RCC 7860 (cell line): ENCODE measurements at places on chromosomes 4 and X.

- no peak for DNase-seq
These were observed 47.4 kb upstream of the MND1 start for GRCh38 chr4:153297116-153297515.

- no peak for DNase-seq
These were observed 86.5 kb downstream of the MAGED4 start for GRCh38 chrX:52271206-52271605.

GRCh38 chr4:152010710-152011079, 249.9 kb upstream of the GATB start:
- DNase-seq: no peak

DNA sequence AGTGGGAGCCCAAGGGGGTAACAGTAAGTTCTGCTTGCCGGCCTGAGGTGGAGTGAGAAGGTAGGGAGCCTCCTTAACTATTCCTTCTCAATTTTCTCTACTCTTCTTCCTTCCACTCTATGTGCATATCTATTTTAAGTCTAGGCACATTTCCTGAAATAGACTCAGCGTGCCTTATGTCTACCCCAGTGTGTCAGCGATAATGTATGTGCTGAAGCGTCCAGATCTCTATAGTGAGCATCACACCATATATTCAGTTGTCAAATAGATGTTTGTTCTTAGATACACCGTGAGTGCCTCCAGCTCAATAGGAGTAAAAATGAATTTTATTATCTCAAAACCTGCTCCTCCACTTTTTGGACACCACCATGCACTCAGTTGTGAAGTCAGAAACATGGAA, 51.5 kb upstream of the RAB33B start:
- no peak for DNase-seq

DNA sequence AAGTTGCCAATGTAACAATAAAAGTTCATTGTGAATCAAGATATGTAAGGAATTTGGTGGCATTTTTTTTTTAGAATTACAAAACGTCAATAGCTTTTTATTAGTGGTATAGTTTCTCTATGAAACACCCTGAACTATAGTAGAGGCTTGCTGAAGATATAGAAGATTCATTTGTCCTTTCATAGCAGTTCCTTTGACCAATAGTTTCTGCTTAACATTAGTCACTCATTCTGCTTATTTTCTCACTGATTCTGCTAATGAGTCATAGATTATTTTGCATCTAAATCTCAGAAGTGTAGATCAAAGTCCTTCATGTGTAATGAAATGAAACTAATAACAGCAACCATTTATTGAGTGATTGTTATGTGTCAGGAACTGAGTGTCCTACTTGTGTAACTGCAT, 205.0 kb upstream of the TET2 start:
- no peak for DNase-seq

GRCh38 chr4:123649250-123649644, 252.7 kb downstream of the SPRY1 start:
- no peak for DNase-seq

- peak; percentile 82 for DNase-seq
These were observed 105.0 kb upstream of the NR0B1 start for GRCh38 chrX:30414144-30414543.

- peak; percentile 42 for DNase-seq
These were observed 29.3 kb downstream of the ZNF827 start for GRCh38 chr4:145909281-145909715.

DNA sequence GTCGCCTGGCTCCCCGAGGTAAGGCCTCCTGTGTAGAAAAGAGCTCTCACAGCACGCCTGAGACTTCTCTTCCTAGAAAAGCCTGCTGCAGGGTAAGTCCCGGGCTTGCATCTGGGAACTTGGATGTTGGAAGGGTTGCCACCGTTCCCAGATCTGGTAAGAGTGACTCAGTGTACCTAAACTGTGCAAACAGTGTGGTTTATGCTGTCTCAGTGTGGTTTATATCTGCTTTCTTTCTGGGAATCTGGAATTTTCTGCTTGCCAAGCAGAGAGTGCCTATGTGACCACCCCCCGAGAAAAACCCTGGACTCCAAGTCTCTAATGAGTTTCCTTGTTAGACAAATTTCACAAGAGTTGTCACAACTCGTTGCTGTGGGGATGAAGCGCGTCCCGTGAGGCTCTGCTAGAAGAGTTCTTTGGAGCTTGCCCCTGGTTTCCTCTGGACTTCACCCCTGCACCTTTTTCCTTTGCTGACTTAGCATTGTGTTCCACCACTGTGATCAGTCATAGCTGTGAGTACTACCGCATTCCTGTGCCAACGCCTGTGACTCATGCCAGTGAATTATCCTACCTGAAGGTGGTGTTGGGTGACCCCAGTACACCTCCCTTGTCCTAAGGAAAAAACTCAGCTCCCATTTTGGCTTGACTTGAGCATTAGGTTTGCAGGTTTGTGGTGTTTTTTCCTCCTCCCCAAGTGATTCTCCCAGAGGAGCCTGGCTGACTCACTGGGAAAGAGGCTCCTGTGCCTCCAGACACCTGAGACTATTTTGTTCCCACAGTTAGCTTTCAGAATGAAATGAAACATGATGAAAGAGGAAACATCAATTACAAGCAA, 14.5 kb downstream of the SLC2A9 start:
- peak; percentile 95 for DNase-seq

- no peak for DNase-seq
These were observed 14.5 kb downstream of the ARHGAP24 start for GRCh38 chr4:85489273-85489981.

DNA sequence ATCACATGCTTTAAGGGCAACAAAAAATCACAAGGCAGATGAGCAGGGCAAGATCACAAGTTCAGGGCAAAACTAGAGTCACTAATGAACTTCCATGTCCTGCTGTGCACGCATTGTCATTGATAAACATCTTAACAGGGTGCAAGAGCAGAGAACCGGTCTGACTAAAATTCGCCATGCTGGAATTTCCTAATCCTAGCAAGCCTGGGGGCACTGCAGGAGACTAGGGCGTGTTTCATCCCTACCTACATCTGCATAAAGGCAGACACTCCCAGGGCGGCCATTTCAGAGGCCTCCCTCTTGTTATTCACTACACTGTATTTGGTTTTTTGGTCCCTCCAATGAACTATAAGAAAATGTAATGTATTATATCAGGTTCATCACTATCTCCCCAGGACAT, 203.6 kb downstream of the ARHGEF9 start:
- no peak for DNase-seq

- no peak for DNase-seq
These were observed 77.4 kb downstream of the PSAPL1 start for GRCh38 chr4:7357323-7357722.

- no peak for DNase-seq
These were observed 13.2 kb upstream of the IL13RA2 start for GRCh38 chrX:115030625-115031024.

- DNase-seq: no peak
These were observed 76.8 kb downstream of the DTHD1 start for GRCh38 chr4:36358173-36358572.

- no peak for DNase-seq
These were observed 64.9 kb upstream of the FRMPD3 start for GRCh38 chrX:107384397-107385105.

- no peak for DNase-seq
These were observed 17.4 kb downstream of the YY2 start for GRCh38 chrX:21873063-21873775.

DNA sequence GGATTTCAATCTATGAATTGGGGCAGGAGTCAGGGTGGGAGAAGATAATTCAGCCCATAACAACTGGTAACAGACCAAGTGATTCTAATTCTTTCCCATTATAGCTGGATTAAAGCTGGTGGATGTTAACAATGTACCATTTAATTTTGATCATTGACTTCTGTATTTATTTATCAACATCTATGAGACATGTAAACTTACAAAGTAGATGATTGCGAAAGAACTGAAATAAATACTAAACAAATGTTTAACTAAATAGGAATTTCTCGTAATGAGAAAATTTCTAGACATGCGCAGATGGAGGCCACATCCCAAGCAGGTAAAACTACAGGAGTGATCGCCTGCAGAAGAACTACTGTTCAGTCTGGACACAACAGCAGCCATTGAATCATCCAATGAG, 107.1 kb downstream of the NR3C2 start:
- no peak for DNase-seq

- DNase-seq: peak; percentile 3
These were observed 119.6 kb downstream of the GATB start for GRCh38 chr4:151641167-151641566.

- no peak for DNase-seq
These were observed 37.3 kb downstream of the KLHL15 start for GRCh38 chrX:23989689-23990088.

DNA sequence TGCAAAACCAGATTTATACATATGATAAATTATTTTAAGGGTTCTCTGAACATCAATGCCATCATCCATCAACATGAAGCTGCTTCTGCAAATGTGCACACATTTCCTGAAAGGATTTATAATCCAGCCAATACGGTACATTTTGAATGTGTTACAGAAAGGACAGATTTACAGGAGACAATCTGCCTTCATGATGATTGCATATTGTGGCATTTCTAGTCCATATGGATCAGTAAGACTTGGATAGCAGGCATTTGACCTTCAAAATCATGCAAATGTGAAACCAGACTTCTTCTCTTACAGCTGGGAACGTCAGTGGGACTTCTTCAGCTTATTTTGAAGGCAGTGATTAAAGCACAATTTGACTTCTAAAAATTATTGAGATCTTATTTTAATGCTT, 217.3 kb upstream of the GK2 start:
- no peak for DNase-seq

GRCh38 chr4:153362184-153362583, 17.7 kb downstream of the MND1 start:
- no peak for DNase-seq

- no peak for DNase-seq
These were observed 39.2 kb upstream of the ASMTL start for GRCh38 chrX:1491851-1492349.

- DNase-seq: no peak
These were observed 408.1 kb downstream of the DCAF12L2 start for GRCh38 chrX:125757794-125758564.

GRCh38 chr4:73142995-73143547, 73.6 kb upstream of the COX18 start:
- no peak for DNase-seq

DNA sequence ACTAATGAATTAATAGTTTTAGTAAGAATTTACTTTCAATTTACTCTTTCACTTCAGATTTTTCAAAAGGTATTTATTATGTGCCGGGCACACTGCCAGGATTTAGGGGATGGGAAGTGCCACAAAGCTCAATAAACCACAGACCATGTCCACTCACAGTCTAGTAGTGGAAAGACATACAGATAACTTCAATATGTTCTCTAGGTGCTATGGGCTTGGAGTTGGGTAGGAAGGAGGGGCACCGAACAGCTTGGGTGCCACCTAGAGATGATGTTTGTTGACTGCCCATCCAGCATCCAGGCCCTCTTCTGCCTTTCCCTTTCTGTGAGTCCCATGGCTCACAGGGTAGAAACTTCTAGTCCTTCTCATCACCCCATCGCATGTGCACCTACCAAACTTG, 17.8 kb downstream of the MFAP3L start:
- no peak for DNase-seq

DNA sequence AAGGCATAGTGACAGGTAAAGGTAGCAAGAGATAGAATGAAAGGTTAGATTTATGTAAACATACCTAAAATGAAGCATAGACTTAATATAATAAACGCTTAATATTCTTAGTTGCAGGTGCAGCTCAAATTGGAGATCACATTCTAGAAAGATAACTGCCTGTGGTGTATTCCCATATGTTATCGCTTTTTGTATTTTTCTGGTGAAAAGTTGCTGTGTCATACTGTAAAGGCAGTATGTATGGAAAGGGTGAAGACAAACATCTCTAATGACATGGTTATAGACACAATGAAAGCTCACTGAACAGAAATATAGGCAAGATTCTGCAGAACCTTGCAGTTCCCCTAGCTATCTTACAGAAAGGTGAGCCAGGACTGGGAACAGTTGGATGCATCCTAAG, 240.3 kb downstream of the DCLK2 start:
- no peak for DNase-seq

DNA sequence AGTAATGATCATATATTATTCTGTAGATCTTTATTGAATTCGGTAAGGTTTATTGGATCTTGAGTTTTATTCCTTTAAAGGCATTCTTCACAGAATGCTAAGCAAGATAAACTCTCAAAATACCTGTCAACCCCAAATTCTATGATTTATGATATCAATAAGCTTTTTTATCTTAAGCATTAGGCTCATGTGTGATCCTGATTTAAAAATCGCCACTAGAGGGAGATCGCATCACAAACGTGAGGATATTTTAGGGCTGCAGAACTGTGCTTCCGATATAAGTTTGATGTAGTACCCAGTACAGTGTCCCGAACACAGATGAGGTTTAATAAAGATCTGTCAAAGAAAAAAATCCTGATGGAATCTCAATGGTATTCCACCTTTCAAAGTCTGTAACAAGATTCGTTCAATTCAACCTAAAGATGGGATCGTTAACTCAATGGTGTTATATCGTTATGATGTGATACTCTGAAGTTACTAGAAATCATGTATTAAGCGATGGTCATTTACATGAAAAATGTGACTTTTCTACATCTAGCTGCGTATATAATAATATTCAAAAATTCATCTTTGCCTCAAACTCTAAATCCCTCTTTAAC, 169.0 kb downstream of the CORIN start:
- DNase-seq: peak; percentile 21

GRCh38 chr4:67873116-67873515, 10.7 kb downstream of the TMPRSS11D start:
- no peak for DNase-seq

GRCh38 chr4:138673053-138673452, 342.5 kb upstream of the NOCT start:
- no peak for DNase-seq

GRCh38 chr4:168394556-168394955, 76.0 kb upstream of the DDX60 start:
- no peak for DNase-seq

- DNase-seq: no peak
These were observed 20.0 kb downstream of the MID2 start for GRCh38 chrX:107845625-107846024.

- no peak for DNase-seq
These were observed 94.1 kb upstream of the HPRT1 start for GRCh38 chrX:134365904-134366303.

GRCh38 chr4:82809619-82810018, 11.0 kb upstream of the SCD5 start:
- no peak for DNase-seq

DNA sequence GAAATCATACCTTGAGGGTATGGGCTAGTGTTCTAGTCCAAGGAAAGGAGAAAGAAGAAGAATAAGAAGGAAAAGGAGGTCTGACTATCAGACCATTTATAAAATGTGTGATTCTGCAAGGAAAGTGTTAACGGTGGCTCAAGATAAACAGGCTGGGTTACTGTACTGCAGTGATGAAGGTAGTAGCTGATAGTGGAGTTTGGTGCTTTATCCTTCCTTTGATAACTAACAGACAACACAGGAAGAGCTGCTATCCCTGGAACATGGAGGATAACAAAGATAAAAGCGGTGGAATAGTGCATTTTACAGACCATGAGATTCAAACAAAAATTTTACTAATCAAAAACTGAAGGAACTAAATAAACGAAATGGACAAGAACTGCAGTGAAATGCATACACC, 2.6 kb downstream of the UNC5C start:
- DNase-seq: no peak
